ENCODE measurements at places on chromosomes 7 and 10.

- DNase-seq: peak; percentile 18
Measured at GRCh38 chr10:18204039-18204835, 64.0 kb downstream of the CACNB2 start.

DNA sequence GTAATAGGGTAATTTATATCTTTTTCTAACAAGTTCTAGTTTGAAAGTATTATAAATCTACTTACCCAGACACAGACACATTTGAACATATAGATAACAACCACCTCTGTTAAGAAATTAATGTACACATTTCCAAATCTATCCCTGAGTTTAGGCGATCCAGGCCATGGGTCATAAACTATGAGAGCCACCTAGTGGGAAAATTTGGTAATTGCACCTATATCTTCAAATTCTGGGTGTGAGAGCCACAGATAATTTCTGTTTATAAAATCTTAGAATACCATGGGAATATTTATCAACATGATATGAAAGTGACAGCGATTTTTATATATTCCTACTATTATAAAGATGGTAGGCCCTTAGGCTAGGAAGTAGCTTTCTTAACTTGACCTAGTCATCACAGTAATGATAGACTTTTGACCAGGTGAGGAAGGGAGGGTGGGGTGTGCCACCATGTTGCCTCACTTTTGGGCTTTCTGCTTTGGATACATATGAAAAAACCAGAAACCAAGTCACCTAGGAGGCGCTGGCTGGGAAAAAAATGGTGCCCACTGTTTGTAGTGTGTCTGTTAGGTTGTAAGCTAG lies 8.0 kb upstream of the EPHA1 start:
- peak; percentile 42 for DNase-seq

GRCh38 chr7:77893813-77894212 lies 95.2 kb downstream of the PHTF2 start:
- DNase-seq: no peak

DNA sequence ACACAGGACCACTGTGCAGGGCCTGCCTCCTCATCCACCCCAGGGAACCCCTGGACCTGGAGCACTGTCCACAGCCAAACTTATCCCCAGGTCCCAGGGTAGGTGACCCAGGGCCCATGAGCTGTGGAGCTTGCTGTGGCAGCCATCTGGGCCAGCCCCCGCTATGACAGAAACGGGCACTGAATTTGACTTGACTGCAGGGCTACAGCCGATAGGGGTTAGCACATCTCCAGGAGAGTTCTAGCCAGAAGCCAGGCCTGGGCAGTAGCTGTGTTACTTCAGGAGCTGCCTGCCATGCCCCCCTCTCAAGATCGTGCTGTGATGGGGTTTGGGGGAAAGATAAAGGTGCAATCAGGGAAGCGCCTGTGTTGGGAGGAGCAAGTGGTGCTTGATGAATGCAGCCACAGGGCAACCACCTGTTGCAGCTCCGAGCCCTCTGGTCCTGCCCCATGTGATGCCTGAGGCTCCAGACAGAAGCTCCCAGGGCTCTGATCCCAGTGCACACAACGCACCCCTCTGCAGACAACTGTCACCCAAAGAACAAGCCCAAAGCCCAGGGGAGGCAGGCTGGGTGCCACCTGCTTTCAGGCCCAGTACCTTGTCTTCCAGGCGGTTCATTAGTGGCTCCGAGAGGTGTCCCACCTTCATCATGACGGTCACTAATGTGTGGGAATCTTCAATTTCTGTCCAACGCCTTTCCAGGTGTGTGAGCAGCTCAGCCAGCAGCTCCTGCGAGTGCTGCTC lies 6.5 kb downstream of the TBRG4 start:
- DNase-seq: no peak

DNA sequence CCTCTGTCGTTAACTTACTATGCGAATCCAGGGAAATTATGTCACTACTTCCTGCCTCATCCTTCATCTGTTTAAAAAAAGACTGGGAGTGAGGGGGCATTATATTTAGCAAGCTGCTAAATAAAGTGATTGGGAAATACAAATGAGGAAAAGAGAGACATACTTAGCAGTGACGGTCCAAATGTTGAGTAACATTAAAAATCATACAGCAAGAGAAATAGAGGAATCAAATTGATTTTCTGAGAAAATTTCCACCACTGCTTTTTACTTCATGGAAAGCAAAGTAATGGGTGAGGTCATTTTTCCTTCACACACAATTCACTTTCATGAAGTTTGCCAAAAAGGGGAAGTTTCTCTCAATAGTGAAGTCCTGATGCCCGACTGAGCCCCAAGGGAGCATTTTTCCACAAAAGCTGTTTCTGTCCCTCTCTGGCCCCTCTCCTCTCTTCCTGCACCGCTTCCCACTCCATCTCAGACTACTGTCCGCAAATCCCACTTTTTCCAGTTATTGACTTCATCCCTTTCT lies 61.9 kb upstream of the ADO start:
- no peak for DNase-seq

DNA sequence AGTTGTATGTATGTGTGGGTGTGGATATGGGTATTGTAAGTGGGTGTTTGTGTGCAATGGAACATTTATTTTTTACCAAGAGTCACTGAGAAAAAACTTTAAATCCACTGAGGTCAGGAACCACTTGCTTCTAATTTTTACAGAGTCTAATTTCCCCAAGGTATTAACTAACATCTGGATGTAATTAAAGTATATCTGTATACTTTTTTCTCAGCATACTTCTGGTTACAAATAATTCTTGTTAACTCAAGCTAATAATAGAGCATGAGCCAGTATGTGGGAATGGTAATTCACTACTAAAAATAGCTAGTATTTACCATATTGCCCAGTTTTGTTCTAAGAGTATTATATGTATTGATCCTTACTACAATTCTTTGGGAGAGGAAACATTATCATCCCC lies 24.6 kb upstream of the STEAP4 start:
- DNase-seq: no peak

GRCh38 chr10:131694781-131695495 lies 205.9 kb upstream of the PPP2R2D start:
- DNase-seq: no peak

GRCh38 chr10:43249962-43250614 lies 16.8 kb downstream of the RASGEF1A start:
- DNase-seq: no peak

DNA sequence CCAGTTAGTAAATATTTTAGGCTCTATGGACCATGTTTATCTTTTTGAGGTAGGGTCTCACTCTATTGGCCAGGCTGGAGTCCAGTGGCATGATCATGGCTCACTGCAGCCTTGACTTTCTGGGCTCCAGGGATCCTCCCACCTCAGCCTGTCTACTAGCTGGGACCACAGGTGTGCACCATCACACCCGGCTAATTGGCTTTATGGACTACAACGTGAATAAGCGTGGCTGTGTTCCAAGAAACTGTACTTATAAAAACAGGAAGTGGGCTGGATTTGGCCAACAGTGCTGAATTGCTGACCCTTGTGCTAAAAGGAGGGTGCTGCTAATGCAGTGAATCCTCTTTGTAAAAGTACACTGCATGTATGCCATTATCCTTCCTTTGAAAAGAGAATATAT lies 111.7 kb upstream of the CDK13 start:
- DNase-seq: peak; percentile 88

DNA sequence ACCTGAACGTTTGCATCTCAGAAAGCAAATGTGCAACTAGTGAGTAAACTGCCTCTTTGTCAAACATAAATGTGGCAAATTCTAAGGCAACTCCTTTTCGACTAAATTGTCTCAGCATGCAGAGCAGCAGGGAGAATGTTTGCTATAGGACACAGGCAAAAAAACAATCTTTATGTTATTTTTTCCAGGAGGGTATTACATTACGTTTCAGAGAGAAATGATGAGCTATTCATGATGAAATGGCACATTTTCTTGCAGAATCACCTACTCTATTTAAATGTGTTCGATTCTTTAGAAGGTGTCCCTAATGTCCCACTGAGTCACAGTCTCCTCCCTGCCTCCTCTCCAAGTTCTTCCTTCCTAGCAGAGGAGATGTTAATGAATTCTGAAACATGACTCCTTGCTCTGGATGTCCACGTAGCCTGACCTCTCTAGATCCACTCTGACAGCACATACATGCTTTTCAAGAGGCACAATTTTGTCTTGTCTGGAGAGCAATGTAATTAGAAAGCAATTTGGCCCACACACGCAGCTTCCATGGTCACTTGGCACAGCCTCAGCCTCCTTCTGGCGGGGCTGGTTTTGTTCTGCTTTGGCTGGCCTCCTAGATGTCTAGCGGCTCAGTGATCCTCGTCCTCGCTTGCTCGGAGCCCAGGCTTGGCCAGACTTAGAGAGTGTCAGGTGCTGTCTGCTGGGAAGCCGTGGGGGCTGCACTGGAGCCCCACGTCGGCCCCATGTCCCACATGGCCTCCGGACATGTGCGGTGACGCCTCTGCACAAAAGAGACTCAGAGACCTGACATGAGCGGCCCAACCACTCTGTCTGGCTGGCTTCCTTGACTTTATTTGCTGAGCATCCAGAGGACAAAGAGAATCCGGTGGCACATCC lies 125.7 kb upstream of the ZNF438 start:
- peak; percentile 86 for DNase-seq

DNA sequence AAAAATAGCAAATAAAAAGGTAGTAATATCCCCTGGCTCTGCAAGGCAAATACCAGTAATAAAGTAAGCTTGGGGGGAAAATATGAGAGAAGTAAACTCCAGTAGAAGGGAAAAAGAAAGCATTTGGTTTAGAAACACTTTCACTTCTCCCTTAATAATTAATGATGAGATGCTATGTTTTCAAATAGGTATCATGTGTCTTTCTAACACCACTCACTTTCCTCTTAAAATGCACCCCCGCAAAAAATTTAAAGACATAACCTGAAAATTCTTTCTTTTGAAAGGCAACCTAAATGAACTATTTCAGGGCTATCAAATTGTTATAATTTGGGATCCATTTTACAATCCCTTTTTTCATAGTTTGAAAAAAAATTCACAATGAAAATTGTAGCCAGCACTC lies 240.3 kb downstream of the SNX10 start:
- DNase-seq: no peak

GRCh38 chr7:112331492-112331891 lies 118.8 kb upstream of the IFRD1 start:
- DNase-seq: no peak

GRCh38 chr7:55526329-55526728 lies 46.0 kb downstream of the VOPP1 start:
- no peak for DNase-seq

- no peak for DNase-seq
Measured at GRCh38 chr10:43317422-43317821, 50.6 kb upstream of the RASGEF1A start.

DNA sequence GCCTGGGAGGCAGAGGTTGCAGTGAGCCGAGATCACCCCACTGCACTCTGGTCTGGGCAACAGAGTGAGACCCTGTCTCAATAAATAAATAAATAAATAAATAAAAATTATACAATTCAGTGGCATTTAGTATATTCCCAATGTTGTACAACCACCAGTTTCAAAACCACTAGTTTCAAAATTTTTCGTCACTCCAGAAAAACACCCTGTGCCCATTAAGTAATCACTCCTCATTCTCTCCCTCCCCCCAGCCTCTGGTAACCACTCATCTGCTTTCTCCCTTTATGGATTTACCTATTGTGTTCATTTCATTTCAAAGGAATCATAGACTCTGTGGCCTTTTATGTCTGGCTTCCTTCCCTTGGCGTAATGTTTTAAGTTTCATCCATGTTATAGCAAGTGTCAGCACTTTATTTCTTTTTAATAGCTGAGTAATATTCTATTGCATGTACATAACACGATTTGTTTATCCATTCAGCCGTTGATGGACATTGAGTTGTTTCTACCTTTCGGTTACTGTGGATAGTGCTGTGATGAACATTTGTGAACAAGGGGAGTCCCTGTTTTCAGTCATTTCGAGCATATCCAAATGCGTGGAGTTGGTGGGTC lies 29.4 kb upstream of the GOLGA7B start:
- no peak for DNase-seq

- no peak for DNase-seq
Measured at GRCh38 chr7:14973712-14974428, 71.3 kb upstream of the DGKB start.

GRCh38 chr10:100496567-100496966 lies 23.1 kb downstream of the SEC31B start:
- DNase-seq: no peak

GRCh38 chr10:93993782-93994437 lies at the start of gene PLCE1:
Gene PLCE1, plus strand, starts transcription at chr10:93993931. Its CDS starts 37,116 bp downstream, at chr10:94031047.
- DNase-seq: peak; percentile 28

GRCh38 chr10:117666166-117666565 lies 123.6 kb downstream of the EMX2 start:
- DNase-seq: no peak

DNA sequence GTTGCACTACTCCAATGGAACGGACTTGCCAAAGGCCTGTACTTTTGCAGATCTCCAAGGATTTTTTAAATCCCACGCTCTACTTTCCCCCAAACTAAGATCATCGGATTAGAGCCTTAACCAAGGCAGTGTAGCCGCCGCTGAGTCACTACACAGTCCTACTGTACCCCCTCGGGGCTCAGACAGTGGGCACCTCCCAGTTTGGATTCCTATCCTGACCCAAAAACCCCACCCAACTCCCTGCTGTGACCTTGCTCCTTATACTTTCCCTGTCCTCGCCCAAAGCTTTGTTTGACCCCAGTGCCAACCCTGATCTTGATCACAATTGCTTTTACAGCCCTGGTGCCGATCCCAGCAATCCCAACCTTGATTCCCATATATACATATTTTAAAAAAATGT lies 17.5 kb upstream of the PLAU start:
- no peak for DNase-seq

DNA sequence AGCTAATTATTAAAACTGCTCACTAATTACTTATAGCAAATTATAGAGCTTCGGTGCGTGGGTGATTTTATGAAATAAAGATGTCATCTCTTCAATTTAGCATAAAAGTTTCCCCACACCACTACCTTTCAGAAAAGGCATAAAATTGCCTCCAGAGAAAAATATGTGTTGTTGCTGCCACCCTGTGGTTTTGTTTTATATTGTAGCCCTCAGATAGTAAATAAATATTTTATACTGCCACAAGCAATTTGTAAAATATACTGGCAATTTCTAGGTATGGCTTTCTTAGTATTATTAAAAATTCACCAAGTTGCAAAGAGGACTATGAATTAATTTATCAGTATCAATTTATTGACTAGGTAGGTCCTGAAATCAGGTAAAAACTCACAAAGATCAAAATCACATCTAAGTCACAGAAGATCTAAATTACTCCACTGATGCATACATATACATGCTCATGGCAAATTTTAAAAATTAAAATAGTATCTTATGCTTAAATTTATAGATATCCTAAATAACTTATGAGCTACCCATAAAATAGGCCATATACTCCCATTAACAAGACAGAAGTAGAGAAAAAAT lies 26.5 kb downstream of the ASNS start:
- peak; percentile 58 for DNase-seq

DNA sequence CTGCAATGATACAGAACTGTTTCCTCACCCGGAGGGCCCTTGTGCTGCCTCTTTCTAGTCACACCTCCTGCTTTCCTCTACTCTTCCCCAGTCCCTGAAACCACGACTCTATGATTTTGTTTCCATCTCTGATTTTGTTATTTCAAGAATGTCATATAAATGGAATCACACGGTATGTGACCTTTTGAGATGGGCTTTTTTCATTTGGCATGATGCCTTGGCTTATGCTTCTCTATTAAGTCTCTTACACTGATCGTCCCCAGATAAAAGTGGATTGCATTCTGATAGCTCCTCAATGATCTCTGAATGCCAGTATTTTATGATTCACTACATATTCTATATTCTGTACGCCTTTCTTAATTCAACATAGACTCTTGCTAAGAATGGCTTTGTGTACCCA lies 78.2 kb downstream of the GALNT11 start:
- DNase-seq: no peak

Data from NCI-H2081 (cell line).